ENCODE measurements at places on chromosomes 6 and 20. TPM values are rescaled to one million over a fixed set of nuclear protein-coding genes. Genes with fewer than 3 reads are reported as not detected.

Gene RNF182
- 3.6 TPM for total RNA-seq

Gene CAGE1
- total RNA-seq: 2.6 TPM

Gene PHACTR3
- 5.1 TPM for total RNA-seq

GRCh38 chr6:167781868-167782267, 44.8 kb upstream of the AFDN start:
- DNase-seq: peak; percentile 22

- DNase-seq: no peak
These were observed 382.8 kb downstream of the EPM2A start for GRCh38 chr6:145352382-145353080.

DNA sequence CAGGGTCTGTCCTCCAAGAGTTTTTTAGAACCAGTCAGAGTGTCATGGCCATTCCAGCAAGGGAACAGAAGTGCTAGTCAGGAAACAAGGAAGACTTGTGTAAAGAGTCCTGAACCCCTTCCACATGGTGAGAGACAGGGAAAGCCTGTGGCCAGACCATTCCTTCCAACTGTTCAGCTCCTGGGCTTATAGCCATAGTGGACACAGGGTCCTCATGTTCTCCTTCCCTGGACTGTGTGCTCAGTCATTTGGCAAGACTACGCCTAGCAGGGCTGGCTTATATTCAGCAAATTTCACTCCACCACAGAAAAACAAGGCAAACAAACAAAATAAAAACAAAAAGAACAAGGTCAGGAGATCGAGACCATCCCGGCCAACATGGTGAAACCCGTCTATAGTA, 60.5 kb downstream of the NRN1 start:
- DNase-seq: no peak
